NCI-H2081 treated with DMSO at 0.1 percent for 48 hours (cell line): ENCODE measurements at places on chromosomes 5 and 9.

- DNase-seq, result no peak
Observed at GRCh38 chr9:135693265-135693664, 6.0 kb downstream of the SOHLH1 start.

GRCh38 chr9:100756217-100756616 is 178.3 kb downstream of the CAVIN4 start:
- DNase-seq, result peak; percentile 42

GRCh38 chr9:99567436-99567835 is 254.2 kb upstream of the NR4A3 start:
- DNase-seq, result no peak

GRCh38 chr9:4050916-4051315 is 249.0 kb downstream of the GLIS3 start:
- DNase-seq, result no peak

DNA sequence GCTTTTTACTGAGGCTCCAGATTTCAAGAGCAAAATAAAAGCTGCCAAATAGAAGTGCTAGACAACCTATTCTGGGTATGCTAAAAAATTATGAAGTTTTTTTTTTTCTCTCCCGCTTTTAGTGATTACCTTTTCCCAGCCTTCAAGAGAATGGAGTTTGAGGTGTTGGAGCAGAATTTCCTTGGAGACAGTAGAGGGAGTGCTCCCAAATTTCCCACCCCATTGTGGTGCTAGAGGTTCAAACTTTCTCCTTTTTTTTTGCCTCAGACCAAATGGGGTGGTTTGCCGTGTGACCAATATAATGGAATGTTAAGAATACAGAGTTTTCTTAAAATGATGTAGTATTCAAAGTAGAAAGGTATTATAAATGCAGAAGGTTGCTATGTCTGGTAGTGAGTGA is 244.2 kb upstream of the RIOK2 start:
- no peak for DNase-seq

- DNase-seq, result no peak
Observed at GRCh38 chr5:96835791-96836191, 28.0 kb upstream of the ERAP1 start.

GRCh38 chr9:114684036-114684435 is 2.0 kb upstream of the TEX48 start:
- DNase-seq, result no peak

DNA sequence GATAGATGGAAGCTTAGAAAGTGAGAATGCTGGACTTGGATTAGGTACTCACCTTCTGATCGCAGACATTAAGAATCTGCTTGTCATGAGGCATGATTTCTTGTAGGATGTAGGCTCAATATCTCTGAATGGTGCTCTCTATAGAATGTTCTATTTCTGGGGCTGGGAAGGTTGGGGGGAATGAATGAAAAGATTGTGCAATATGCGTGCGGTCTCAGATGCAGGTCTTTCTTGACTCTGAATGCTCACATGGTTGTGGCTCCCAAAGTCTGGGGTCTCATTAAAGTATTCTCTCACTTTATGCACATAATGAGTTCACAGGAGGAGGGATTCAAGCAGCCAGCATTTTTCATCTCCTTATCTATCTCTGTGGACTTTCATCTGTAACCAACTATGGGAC is 482.0 kb upstream of the CD180 start:
- DNase-seq, result no peak

GRCh38 chr9:120001536-120001935 is 578.4 kb downstream of the CDK5RAP2 start:
- no peak for DNase-seq

GRCh38 chr5:76958991-76959767 is 6.3 kb downstream of the CRHBP start:
- no peak for DNase-seq

DNA sequence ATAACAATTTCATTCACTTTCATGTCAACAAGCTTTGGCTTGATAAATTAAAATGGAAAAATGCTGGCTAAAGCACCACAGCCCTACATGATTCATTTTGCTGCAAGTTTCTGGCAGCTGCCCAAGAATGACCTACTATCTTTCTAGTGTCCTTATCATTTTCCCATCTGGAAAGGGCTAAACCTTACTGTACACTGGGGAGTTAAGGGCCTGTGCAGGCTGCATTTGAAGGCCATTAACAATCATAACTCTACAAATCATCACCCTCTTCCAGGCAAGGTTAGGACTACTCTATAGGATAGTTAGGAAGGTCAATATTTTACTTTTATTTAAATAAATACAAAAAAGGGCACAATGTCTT is 579.7 kb upstream of the ZNF608 start:
- DNase-seq, result no peak

DNA sequence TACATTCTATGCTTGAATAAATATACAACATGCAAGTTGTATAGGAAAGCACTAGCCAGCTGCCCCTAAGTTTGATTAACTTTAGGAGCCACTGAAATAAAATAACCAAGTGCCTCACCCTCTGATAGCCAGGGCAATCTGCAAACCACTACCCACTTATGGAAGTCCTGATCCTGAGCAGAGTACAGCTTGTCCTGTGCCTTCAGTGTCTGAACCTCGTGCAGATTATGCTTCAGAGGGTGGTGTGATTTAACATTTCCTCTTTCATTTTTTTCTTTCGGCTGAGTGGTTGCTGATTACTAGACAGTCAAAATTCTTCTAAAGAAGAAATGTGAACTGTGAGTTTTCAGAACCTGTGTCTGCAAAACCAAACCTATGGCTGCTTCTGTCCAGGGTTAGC is 327.7 kb downstream of the PIK3R1 start:
- DNase-seq, result no peak

GRCh38 chr5:115723220-115723619 is 93.2 kb downstream of the CDO1 start:
- DNase-seq, result no peak

- DNase-seq, result no peak
Observed at GRCh38 chr5:98041661-98042060, 731.8 kb upstream of the RGMB start.

GRCh38 chr5:90917928-90918668 is 359.5 kb downstream of the ADGRV1 start:
- DNase-seq, result no peak

DNA sequence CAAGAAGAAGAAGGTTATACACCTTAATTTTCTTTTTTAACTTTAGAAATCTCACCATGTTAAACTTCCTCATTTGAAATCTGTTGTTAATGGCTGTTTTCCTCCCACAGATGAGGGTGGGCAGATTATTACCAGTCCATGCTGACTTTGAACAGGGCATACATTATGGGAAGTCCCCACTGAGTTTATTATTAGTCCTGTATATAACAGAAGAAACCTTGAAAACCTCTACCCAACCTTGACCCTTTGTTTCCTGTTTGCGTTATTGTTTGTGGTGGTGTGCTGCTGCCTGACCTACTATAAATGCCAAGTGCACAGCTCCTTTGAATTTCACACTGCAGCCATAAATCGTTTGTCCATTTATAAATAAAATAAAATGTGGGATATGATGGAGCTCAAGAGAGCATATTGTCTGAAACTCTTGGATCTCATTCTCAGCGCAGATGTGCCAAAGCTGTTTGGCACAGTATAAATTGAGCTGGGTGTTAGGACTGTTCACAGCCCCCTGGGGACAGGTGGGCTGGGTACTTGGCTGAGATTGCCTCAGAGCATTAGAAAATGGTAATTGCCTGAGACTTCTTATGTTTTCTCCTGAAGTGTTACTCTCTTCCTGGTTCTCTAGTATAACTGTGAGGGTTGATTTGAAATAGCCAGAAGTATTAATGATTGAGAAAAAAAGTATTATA is 139.6 kb downstream of the SPATA31D1 start:
- DNase-seq, result no peak
